Activated T-cell treated with anti-CD3 and anti-CD28 coated beads, Interleukin-2, amount 50 U/mL, for 1 hour (primary cell): ENCODE measurements at places on chromosomes 2 and 18.

DNA sequence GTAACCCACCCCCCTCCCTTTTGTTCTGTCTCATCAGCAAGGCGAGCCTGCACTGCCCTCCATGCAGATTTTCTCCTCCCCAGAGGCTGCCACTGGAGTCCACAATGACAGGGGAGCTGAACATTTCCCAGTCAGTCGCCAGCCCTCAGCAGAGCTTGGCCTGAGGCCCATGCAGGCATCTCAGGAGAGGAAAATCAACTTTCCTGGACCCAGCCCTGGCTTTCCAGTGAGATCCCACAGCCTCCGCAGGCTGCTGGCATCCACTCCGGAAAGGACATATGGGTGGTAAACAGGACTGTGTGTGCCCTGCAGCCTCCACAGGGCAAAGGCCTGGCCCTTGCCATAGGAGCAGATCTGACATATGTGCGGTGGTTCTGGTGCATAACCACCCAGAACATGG, 253.8 kb downstream of the TNS1 start:
- DNase-seq, result no peak

GRCh38 chr18:78807668-78808067, 171.9 kb upstream of the SALL3 start:
- no peak for DNase-seq

DNA sequence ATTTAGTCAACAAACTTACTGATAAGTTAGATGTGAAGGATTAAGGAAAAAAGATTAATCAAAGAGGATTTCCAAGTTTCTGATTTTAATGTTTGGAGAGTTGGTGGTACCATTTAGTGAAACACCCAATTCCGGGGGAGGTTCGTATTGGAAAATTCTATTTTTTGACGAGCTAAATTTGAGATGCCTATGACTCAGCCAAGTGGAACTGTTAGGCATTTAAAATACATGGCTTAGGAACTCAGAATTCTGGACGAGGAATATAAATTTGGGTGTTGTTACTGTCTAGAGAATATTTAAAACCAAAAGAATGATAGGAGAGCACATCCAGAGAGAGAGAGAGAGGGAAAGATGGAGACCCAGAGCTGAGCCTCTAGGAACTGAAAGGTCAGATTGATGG, 103.6 kb downstream of the TMX3 start:
- no peak for DNase-seq

DNA sequence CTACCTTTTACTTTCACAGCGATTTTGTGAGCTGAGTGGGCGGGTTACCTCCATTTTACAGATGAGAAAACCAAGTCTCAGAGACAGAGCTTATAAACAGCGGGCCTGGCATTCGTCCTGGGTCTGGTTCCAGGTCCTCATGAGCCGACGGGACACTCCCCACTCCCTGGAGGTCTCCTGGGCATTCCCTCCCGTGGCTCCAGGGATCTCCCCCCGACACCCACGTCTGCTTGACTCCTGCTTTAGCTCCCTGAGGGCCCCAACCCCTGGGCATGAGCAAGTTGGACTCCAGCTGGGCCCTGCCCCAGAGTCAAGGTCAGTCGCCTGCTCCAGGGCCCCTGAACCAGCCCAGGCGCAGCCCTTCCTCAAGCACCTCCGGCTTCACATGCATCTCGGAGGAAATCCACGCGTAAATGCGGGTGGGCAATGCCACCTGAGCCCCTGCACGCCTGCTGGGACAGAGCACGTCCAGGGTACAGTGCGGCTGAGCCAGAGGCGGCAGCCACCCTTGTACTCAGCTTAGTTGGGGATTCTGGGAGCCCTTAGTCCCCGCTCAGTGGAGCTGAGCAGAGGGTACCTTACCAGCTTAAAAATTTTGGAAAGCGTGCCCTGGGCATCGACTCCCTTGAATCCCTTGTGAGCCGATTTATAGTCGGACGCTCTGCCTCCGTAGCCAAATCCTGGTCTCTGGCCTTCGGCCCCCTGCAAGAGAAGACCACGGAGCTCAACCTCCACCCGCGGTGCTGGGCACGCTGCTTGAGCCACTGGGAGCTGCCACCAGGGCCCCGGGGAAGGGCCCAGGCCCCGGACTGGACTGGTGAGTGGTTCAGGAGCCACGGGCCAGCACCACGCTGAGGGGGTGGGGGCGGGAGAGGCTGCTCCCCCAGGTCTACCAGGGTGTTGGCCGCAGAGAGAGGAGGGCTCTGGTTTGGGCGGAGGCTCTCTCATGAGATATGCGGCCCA, 148.1 kb downstream of the MBP start:
- no peak for DNase-seq

- DNase-seq, result no peak
Measured at GRCh38 chr2:214244847-214245246, 166.0 kb upstream of the VWC2L start.

GRCh38 chr18:39946623-39947061, 2008.4 kb upstream of the PIK3C3 start:
- DNase-seq, result no peak

GRCh38 chr2:239167766-239168444, 232.9 kb downstream of the HDAC4 start:
- peak; percentile 8 for DNase-seq

DNA sequence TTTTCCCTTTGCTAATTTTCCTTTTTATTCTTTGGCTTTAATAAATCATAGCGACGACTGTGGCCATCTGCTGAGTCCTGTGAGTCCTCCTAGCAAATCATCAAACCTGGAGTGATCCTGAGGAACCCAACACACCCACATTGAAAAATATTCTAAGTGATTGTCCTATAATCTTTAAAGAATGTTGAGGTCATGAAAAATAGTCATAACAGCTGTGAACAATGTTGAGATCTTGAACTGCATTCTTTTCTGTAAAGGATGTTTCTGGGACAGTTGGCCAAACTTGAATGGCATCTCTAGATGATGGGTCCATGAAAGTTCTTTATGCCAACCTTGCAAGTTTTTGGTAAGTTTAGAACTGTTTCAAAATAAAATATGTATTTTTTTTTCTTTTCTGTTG, 53.2 kb upstream of the ADAM23 start:
- no peak for DNase-seq

DNA sequence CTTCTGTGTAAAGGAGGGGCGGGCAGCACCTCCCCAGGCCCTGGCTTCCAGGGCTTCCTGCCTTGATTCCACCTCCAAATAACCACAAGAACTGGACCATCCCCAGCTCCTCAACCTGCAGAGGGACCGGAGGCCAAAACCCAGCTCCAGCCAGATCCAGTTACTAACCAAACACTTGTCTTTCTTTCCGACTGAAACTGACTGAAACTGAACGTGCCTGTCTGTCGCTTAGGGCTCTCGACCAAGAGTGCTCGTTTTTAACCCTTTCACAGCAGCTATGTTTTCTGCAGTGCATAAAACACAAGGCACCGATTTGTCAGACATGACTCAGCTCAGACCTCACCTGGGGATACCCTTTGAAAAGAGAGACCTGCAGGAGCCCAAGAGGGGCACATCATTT, 249.9 kb upstream of the SIX2 start:
- DNase-seq, result no peak

DNA sequence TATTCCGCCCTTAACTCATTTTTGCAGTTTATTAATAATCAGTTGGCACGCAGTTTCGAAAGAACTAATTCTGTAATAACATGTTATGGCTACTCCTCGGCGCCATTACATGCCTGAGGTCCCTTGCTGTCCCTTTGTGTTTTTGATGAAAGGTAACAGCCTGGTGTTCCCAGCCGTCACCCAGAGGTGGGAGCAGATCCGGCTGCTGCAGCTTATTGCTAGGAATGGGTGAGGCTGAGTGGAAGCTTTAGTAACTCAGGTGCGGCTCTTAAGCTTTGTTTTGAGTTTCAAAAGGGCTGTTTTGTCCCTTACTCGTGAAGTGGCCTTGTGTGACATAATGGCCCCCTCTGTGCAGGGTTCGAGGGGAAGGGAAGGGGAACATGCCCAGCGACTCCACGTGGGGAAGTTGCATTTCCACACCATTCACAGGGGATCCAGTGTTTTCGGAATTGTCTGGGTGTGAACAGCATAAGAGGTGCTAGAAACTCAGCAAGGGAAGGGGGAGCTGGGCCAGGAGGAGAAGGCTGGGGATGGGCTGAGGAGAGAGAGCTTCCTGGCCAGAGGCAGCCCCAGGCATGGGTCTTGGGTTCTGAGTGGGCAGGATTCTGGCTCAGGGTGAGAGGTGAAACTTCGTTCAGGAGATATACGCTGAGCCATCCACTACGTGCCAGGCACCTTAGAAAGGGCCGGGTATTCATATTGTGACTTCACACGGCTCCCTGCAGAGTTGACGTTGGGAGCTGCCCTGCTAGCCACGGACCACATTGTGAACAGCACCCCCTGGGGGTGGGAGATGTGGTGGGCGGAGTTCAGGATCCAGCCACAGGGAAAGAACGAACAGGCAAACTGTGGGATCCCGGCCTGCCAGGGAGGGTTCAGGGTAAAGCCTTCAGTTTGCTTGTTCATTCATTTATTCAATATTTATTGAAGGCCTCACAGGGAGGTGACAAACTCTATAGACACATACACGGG, 84.4 kb downstream of the TGOLN2 start:
- DNase-seq, result no peak

- DNase-seq, result peak; percentile 60
Measured at GRCh38 chr18:48455555-48456478, 46.6 kb upstream of the ZBTB7C start.

- DNase-seq, result no peak
Measured at GRCh38 chr18:22427822-22428549, 10.3 kb upstream of the CTAGE1 start.

GRCh38 chr18:46469186-46469915, 187.7 kb downstream of the LOXHD1 start:
- DNase-seq, result no peak

- DNase-seq, result no peak
Measured at GRCh38 chr2:209671020-209671680, 100.5 kb upstream of the UNC80 start.

GRCh38 chr18:13147130-13147529, 71.4 kb upstream of the LDLRAD4 start:
- no peak for DNase-seq

- no peak for DNase-seq
Measured at GRCh38 chr2:141341444-141341843, 789.4 kb downstream of the LRP1B start.

- no peak for DNase-seq
Measured at GRCh38 chr18:9508446-9509025, 33.2 kb downstream of the RALBP1 start.

- DNase-seq, result peak; percentile 34
Measured at GRCh38 chr2:64338910-64339500, 115.0 kb upstream of the LGALSL start.

- DNase-seq, result no peak
Measured at GRCh38 chr2:65255356-65255755, 27.7 kb downstream of the ACTR2 start.

DNA sequence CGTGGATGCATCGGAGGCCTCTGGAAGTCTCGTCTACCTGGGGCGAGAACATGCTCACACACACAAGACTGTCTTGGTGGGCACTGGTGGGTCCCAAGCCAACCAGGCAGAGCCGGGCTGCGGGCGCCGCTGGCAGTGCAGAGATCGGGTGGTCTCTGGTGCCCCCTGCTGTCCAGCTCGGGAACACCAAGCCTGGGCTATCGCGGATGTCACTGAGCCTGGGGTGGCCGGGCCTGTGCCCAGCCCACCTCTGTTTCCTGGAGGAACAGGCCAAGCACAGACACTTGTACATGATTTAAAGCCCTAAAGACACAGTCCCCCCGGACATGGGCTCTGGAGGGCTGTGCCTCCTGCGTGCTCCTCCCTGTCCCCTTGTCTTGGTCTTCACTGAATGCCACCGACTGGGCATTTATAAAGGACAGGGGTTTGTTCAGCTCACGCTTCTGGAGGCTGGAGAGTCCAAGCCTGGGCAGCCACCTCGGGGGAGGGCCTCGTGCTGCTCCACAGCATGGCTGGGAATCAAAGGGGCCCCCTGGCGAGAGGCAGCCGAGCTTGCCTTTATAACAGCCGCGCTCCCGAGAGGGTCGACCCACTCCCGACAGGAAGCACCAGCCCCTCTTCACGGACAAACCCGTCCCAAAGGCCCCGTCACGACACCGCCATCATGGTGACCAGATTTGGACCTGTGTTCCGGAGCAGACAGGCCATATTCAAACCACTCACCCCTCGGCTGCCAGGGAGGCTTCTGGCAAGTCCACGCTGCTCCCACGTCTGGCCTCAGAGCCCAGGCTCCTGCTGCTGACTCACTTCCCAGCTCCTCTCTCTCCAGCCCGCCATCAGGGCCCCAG, 3.6 kb upstream of the OTOS start:
- DNase-seq, result peak; percentile 89

DNA sequence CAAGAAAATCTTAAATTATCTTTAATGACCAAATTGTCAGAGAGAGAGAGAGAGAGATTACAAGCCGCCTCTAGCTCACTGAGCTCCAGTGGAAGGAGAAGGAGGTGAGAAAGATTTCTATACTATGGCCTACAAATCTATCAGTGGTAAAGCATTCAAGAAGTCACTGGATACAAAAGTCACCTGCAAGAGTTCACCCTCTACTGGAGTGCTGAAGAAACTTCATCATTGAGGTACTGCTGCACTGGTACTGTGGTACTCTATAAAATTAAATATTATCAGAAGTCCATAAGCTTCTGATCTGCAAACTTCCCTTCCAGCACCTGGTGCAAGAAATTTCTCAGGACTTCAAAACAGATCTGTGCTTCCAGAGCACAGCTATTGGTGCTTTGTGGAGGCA, 48.3 kb upstream of the AGPS start:
- no peak for DNase-seq

GRCh38 chr2:100269889-100270288, 52.4 kb downstream of the LONRF2 start:
- no peak for DNase-seq

DNA sequence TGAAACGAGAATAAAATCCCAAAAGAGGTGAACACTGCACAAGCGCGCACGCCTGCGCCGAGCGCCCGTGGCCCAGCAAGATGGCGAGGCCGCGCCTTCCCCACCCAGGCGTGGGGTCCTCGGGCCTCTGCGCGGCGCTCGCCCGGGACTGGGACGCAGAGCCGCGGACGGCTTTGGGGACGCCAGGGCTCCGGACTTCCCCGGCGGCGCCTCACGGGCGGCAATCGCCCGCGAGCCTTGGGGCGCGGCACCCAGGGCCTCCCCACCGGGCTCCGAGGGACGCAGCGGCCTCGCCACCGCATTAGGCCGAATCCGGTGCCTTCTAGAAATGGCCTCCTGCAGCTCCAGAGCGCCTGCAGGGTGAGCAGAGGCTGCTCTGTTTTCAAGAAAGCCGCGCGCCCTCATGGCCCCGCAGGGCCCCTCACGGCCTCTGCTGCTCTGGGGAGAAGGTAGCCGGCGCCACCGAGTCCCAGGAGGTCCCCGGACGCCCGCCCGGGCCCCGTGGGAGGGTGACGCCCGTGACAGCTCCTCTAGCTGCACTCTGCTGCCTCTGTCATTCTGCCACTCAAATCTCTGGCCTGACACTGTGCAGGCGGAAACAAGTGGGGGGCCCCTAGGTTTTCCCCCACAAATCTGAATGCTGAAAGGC, 35.9 kb upstream of the POMC start:
- peak; percentile 30 for DNase-seq

DNA sequence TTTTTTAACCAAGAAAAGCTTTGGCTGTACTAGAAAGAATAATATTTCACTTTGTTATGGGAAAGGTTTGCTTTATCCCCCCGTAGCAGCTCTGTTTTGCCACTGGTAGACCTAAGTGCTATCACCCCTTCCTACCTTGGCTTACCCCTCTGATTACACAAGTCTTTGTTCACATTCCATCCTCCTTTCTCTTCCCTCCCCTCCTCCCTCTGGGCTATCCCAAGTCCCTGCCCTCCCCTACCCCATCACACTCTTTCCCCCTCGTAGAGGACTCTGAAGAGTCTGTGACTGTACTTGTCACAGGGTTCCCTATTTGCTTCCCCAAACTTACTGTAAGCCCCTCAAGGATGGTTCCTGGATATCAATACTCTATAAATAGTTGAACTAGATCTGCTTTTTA, 152.9 kb upstream of the NOSTRIN start:
- DNase-seq, result no peak
